Activated CD4-positive, alpha-beta T cell treated with anti-CD3 and anti-CD28 coated beads, Interleukin-2, amount 10 ng/mL, durations not matched to agents 7 days and 5 days (primary cell): ENCODE measurements at places on chromosomes 16 and 17. TPM values are rescaled to one million over a fixed set of nuclear protein-coding genes. Genes with fewer than 3 reads are reported as not detected.

DNA sequence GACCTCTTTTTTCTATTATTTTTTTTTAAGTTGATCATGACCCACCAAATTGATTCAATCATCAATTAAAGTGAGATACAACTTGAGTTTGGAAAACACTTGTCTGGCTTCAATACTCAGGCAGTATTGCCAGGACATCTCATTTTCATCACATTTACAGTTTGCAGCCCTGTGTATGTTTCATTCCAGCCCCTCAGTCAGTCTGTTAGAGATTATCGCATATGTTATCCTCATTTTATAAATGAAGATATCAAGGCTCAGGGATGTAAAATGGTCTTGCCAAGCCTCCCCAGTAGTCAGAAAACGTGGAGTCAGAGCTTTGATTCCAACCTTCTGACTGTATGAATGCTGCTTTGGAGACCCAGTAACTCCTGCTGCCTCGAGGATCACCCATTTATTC, 87.3 kb upstream of the CACNG3 start:
- no peak overlapping the region for H3K27ac ChIP-seq
- no peak overlapping the region for H3K4me3 ChIP-seq
- peaks cover 21% of the 10 kb centered on the region for H3K36me3 ChIP-seq
- peaks cover 1% of the 10 kb centered on the region for H3K4me1 ChIP-seq
- DNase-seq = no peak
- H3K27me3 ChIP-seq = no peaks in the 10 kb centered on the region

- peaks cover 20% of the 10 kb centered on the region for H3K36me3 ChIP-seq
- no peak overlapping the region for H3K27ac ChIP-seq
- no peak overlapping the region for H3K4me3 ChIP-seq
- H3K4me1 ChIP-seq = peaks cover 42% of the 10 kb centered on the region
- no peak for DNase-seq
- no peaks in the 10 kb centered on the region for H3K27me3 ChIP-seq
Observed at GRCh38 chr16:67240506-67240905, 6.8 kb downstream of the FHOD1 start.

The SCNN1G gene
- total RNA-seq = not detected

The USP6 gene
- 0.05 TPM for total RNA-seq

The SOX8 gene
- 0.27 TPM for total RNA-seq
